ENCODE measurements at places on chromosomes 2 and 18.

DNA sequence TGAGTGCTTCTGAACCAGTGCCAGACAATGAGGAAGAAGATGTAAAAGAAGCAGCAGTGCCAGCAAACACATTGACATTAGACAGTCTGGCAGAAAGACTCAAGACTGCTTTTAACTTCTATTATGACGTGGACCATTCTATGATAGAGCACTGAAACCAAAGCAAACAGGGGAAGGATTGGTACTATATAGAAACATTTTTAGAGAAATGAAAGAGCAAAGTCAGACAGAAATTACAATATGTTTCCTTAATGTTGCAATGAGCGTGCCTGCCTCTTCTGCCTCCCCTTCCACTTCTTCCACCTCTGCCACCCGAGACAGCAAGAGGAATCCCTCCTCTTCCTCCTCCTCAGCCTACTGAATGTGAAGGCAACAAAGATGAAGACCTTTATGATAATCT, 39.7 kb downstream of the DHX57 start:
- DNase-seq: peak; percentile 4

- DNase-seq: no peak
These were observed 38.0 kb upstream of the YWHAQ start for GRCh38 chr2:9668687-9669345.

DNA sequence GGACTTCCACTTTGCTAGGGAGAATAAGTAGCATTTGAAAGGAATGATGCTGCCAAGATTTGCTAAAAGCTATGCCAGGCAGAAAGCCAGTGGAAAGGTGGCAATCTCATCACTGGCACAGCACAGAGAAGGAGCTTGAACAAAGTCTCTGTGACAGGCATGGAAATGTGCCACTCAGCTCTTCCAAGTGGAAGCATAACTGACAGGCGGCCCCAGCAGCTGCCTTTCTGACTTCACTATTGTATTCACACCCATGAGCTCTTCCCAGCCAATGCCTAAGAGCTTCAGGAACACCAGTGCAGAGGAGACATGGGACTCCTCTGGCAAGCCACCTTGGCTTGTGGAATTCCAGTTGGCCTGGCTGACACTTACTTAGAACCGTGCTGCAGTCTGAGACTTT, 134.6 kb upstream of the REG3G start:
- DNase-seq: no peak

DNA sequence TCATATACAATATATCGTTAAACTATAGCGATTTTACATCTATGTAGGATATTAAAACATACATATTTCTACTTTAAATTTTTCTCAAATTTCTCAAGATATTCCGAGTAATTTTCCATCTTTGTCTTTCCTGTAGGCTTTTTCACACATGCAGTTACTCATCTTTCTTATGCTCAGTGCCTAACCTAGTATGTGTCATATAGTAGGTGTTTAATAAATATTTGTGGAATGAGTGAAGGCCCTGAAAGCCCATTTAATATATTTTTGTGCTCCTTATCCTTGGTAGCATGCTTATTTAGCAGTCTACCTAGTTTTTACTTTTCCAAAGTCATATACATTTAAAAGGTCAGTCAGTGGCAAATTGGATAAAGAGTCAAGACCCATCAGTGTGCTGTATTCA, 67.3 kb downstream of the ITGB6 start:
- DNase-seq: no peak

GRCh38 chr2:183604065-183604464, 479.8 kb downstream of the NUP35 start:
- DNase-seq: no peak

All from CD4-positive, alpha-beta T cell treated with Interleukin-12 subunit alpha and Interleukin-12 subunit beta, for 1 hour (primary cell).